ENCODE measurements at places on chromosomes 7 and 10.

GRCh38 chr10:20298417-20298816, 482.2 kb downstream of the PLXDC2 start:
- DNase-seq = no peak

DNA sequence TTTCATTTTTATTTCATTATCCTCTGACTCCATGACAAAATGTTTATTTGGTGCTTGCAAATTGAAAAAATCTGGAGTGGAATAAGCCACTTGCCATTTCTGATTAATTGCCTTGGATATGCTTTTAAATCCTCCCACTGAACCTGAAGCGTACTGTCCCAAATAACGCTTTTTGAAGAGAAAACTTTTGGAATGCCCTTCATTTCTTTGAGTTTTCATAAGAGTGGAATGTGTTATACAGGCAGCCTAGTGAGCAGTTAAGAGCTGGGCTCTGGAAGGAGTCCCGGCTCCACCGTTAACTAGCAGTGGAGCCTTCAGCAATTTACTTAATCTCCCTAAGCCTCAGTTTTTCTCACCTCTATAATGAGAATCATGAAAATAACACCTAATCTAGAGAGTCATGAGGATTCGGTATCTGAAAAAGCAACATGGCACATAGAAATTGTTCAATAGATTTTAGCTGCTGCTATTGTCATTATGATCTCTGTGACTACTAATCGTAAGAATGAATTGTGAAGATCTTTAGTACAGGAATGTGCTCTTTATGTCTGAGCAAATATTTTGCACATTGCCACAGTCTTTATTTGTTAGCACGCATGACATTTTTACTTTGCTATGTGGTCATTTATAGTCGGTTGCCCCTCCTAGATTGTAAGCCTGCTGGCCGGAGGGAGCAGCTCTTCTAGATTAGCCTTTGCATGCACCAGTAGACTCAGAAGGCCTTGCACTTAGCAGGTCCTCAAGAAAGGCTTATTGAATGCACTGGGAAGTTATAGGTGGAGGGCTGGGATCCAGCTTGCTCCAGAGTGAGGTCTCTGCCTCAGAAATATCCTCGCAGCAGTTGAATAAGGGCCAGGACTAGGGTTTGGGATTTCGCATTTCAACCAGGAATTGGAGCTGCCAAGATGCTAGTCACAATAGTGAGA, 59.4 kb downstream of the PLCE1 start:
- DNase-seq = no peak

GRCh38 chr10:97234400-97234799, 48.6 kb upstream of the SLIT1 start:
- peak; percentile 79 for DNase-seq

DNA sequence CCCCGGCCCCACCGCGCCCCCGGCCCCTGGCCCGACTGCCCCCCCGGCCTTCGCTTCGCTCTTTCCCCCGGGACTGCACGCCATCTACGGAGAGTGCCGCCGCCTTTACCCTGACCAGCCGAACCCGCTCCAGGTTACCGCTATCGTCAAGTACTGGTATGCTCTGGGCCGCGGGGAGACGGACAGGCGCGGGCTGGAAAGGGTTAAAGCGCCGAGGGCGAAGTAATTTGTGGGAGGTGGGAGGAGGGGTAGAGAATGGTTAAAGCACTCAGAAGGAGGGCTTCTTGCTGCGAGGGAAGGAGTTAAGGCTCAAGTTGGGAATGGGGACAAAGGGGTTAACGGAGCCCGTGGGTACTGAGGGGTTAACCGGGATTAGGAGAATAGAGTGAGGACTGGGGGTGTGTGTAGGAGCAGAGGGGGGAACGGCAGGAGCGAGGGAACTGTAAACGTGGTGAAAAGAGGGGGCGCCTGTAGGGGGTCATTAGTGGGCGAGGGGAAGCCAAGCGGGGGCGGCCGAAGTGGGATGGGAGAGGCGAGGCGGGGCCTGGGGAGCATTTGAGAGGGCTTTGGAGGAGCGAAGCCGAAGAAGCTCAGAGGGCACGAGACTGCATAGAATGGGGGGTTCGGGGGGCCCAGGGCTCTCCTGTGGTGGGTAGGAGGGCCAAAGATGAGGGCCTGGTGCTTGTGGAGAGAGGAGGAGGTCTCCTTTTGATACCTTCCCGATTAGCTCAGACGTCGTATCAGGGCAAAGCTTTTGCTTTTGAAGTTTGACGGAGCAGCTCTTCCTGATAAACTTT, 605 bp downstream of the SUFU start:
- peak; percentile 80 for DNase-seq

DNA sequence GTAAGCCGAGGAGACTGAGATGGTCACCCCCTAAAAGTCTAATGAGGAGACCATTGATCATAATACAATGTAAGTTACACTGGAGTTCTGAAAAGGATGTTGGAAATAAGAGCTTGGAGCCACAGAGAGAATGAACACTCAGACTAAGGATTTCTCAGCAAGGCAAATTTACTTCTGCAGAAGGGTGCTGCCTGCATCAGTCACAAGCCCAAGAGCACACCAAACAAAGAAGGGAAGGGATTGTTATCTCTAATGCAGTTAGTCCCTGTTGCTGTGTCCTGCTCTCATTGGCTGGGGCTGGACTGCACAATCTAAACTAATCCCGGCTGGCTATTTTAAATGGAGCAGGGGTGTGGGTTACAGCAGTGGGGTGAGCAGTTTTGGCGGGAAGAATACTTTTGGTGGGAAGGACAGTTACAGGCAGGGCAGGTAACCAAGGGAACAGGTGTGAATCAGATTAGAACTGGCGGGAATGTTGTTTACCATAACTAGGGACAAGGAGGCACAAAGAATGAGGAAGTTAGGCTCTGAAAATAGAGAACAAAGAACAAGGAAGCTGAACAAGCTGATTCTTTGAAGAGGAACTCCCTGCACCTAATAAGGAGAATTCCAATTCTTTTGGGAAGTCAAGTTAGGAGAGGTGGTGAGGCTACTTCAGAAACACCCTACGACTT, 30.3 kb upstream of the TRIM24 start:
- DNase-seq = peak; percentile 51

DNA sequence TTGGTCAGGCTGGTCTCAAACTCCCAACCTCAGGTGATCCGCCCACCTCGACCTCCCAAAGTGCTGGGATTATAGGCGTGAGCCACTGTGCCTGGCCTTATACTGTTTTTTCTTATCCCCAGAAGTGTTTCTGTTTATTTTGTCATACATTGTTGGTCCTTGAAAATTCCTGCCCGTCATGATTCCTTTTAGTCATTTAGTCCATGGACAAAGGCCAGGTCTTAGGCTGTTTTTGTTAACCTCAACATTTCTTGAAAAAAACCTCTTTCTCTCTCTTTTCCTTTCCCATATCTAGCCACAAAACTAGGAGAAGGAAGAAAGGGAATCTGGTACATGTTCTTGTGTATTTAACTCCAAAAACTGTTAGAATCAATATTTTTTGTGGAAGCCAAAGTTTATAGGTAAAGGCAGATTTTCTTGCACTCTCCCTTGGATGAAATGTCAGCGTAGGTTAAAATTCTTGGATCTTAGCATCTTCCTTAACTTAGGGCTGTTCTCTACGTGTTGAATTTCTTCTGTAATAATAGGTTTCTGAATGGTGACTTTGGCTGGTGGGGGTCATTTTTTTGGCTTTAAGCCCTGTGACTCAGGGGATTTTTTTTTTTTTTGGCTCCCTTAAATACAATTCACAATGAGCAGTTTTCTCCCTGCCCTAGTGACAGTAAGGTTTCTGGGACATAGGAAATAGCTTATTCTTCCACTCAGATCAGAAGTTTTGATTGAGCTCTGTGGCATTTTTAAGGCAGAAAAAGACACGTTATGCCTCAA, 500.8 kb downstream of the AUTS2 start:
- no peak for DNase-seq

- no peak for DNase-seq
These were observed 350.0 kb downstream of the GLRX3 start for GRCh38 chr10:130485958-130486895.

DNA sequence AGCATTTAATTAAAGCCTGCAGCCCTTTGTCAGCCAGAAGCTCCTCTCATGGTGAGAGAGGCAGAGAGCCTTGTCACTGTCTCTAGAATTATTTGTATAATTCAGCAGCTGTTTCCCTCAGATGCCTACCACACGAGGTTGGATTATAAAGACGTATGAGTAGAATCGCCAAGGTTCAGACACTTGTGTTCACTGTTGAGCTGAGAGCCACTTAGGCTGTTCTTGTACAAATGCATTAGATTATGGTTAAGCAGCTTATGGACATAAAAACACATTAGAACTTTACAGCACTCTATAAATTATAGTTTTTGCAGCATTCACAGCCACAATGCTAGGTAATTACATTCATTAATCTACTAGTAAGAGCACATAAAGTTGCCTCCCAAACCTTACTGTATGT, 282.6 kb downstream of the AUTS2 start:
- no peak for DNase-seq

DNA sequence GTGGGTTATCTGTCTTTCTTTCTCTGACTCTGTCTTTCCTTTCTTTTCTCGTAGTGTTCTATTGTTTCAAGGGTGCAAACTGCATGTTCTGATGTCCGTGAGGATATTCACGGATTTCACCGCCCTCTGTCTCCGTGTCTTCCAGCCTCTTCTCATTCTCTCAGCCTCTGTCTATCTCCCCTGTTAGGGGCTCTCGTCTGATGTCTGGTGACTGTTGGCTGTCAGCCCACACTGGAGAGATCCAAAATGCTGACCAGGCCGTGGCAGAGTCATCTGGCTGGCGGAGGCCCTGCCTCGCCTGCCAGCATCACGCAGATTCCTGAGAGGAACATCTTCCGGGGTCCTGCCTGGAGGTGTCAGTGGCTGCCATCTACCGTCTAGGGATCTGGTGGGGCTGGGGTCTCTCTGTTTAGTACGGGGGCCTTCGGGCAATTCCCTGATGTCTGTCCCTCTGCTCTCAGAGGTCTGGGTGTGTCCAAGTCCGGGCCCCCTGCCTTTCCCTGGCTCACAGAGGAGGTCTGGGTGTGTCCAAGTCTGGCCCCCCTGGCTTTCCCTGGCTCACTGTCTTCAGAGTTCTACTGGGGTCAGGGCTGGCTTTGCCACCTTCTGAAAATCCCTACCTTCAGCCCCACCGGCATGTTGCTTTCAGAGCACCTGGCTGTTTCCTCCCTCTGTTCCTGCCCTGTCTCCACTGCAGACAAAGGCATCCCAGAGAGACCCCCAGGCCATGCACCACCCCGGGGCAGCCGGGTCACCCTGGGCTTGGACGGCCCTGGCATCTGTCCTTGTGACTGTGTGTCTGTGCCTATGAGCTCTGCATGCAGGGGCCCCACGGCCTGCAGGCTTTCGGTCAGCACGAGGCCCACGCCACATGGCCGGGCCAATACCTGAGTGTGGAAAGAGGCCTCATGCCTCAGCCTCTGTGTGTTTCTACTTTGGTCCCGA, 14.0 kb upstream of the SCART1 start:
- DNase-seq = no peak

- DNase-seq = no peak
These were observed 11.3 kb downstream of the PLCE1 start for GRCh38 chr10:94005050-94005449.

GRCh38 chr7:38863601-38864291, 45.2 kb downstream of the VPS41 start:
- DNase-seq = no peak

DNA sequence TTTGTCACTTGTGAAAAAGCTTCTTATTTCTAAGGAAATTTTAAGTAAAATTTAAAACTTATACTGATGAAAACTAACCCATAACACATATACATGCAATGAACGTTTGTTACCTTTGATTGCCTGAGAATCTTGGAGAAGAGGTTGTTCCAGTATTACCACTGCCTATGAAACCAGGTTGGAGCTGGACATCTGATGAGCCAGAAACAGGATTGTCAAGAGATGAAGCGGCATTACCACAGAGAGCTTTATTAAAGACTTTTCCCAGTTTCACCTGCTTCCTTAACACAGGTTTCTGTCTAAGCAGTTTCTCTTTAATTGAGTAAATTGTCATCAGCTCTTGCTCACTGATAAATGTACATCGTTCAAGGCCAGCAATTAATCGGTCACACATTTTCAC, 9.0 kb upstream of the KIF20B start:
- DNase-seq = no peak

DNA sequence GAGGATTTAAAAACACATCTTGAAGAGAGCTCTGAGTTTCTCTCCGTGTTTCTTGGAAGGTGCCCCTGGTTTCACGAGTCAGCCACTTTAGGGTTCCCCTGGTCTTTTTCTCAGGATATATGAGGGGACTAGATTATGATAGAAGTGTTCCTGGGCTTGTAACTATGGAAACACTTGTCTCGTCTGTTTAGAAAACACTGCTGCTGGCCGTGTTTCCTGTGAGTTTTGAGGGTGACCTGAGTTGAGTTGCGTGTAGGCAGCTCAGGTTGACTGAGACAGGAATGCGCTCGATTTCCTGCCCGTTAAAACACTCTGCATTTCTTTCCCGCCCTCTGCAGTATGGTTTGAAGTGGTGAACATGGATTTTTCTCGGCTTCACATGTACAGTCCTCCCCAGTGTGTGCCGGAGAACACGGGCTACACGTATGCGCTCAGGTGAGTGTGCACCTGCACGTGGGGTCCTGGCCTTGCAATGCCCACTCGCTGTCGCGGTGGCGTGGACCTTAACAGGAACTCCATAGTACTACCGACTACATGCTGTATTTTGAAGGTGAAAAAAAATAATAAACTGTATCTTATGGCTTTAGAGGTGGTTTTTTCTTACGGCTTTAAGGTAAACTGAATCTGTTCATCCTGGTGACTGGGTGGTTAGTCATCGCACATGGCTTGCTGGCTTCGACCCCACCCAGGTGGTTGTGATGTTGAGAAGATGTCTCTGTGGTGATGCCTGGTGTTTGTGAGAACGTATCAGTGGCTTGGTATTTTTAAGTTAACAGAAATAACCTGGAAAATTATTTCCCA, at the start of gene SUN1:
TSS of gene SUN1 (plus strand) at position 310 of the 801 bp plus-strand sequence. CDS start at position 359, 49 bp downstream.
- peak; percentile 20 for DNase-seq

DNA sequence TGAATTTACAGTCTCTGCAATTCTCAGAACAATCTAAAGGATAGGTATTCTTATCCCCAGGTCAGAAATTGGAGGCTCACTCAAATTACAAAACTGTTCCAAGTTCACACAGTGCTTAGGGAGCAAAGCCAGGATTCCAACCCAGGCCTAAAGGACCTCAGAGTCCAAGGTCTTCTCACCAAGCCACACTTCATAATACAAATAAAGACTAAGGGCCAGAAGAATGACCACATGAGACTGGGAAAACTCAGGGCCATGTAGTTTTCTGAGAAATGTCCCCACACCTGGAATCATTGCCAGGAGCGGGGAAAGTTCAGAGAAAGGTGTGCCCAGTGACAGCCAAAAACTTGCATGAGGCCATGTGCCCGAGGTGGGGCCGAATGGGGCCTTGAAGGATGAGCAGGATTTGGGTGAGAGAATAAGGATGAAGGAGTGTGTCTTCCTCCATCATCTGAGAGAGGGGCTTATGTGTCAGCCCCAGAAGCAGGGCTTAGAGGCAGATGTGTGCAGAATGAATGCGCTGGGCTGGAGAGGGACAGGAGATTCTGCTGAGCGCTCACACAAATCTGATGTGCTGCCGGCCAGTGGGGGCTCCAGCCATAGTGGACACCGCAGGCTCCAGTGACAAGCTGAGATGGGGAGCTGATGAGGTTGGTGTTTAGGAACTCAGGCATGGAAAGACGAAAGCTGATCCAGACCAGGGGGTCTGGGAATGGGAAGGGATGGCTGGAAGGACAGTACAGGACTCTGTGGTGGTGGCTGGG, 35.9 kb downstream of the BLNK start:
- DNase-seq = no peak

GRCh38 chr10:88249450-88249849, 333.7 kb downstream of the RNLS start:
- no peak for DNase-seq
